ENCODE measurements at places on chromosomes 7 and 10.

DNA sequence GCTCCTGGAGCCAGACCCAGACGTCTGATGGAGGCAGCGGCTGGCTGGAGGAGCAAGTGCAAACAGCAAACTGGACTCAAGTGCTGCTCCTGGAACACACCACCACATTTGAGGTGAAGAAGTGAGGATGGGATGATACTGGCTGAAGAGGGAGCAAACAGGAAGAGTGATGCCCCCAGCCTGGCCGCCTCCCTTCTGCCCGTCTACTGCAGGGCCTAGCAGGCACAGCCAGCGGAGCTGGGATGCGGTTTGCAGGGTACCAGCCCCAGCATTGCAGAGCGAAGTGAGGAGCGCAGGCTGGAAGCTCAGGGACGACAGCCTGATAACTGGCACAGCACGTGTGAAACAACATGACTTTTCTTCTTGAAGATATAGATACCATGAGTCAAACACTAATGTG lies 111.8 kb upstream of the ZNF32 start:
- no peak for DNase-seq

GRCh38 chr7:55554038-55554437 lies 18.3 kb downstream of the VOPP1 start:
- no peak for DNase-seq

GRCh38 chr7:90303241-90303640 lies 17.9 kb downstream of the FAM237B start:
- no peak for DNase-seq

DNA sequence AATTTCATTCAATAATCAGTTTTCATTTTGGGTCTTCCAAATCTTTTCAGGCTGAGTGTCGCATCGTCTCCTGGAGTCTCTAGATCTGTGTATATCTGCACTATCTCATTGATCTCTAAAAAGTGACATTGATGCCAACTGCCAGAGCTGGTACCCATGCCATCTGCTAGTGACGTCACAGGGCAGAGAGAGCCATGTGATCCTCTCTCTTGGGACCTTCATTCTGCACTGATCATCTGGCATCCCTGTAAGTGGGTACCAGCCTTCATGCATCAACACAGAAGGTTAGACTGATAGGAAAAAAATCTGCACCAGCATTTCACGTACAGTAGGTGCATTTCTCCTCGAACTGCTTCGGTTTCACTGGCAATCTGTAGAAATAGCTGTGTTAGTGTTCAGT lies at the start of gene NEUROD6:
TSS of gene NEUROD6 (minus strand) at position 124 of the 400 bp plus-strand sequence. CDS start 1,458 bp downstream, outside the sequence.
- no peak for DNase-seq

DNA sequence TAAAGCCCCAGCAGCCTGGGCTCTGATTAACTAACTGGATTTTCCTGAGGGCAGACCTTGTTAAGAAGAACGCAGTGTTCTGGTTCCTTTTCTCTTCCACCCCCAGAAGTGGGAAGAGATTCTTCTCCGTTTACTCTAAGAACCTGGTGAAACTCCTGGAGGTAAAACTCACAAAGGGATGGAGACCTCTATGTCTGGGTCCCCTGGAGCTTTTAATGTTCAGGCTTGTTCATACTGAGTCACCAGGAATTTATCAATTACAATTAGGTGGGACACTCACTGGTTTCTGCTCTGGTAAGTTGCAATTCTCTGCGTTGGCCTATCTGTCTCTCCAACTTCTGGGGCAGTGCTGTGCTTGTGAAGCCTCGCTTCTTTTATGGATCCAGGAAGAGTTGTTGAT lies 73.3 kb upstream of the CACNB2 start:
- DNase-seq = no peak

DNA sequence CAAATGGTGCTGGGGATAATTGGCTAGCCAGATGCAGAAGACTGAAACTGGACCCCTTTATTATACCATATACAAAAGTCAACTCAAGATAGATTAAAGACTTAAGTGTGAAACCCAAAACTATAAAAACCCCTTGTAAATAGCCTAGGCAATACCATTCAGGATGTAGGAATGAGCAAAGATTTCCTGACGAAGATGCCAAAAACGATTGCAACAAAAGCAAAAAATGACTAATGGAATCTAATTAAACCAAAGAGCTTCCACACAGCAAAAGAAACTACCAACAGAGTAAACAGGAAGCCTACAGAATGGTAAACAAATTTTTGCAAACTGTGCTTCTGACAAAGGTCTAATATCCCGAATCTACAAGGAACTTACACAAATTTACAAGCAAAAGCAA lies 30.9 kb upstream of the PLXDC2 start:
- no peak for DNase-seq

GRCh38 chr10:209357-209756 lies 74.1 kb downstream of the ZMYND11 start:
- no peak for DNase-seq

DNA sequence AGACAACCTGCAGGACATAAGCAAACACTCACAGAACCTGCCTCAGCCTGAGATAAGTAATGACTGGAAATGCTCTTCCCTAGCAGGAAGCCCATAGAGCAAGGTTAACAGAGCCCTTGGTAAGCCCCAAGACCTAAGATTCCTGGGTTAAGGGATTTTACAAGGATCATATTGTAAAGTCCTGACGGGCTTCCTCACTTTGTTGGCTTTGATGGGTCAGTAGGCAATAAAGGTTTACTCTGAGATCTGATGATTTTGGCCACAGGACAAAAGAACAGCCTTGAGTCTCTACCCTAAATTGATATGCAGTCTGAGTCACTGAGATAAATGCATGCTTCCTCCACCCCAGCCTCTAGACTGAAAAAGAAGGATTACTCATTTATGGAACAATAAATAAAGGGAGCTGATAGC lies 270.8 kb downstream of the HTR7 start:
- DNase-seq = no peak

- DNase-seq = peak; percentile 86
These were observed at the start of gene ARHGAP12 for GRCh38 chr10:31928549-31929260. ARHGAP12 (minus strand) TSS chr10:31928831; CDS start chr10:31908855, 19,976 bp downstream.

DNA sequence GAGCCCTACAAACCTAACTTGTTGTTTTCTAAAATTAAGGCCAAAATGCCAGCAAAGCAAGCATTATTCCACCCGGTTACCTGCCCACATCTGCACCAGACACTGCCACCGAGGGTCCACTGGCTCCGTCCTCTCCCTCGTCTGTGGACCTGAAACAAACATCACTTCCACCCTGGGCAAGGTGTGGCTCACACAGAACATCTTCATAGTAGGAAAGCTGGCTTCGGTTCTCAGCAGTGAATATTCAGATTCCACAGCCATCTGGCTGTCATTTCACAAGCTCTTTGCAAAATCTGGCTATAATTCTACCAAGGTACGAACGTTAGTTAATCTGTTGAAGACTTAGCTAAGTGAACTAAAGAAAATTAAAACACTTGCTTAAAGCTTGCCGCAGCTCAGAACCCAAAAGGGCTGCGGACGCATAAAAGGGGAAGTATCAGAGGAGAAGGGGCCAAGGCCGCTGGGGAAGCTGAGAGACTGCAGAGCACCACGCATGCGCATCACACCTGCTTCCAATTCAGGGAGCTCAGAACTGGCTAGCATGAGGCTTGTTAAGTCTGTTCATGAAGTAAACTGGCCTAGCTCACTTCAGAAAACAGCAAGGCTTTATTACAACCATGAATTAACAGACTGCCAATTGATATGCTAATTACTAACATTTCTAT lies 46.1 kb downstream of the PTPRN2 start:
- peak; percentile 78 for DNase-seq

GRCh38 chr10:17196045-17196444 lies 5.4 kb downstream of the TRDMT1 start:
- DNase-seq = no peak

DNA sequence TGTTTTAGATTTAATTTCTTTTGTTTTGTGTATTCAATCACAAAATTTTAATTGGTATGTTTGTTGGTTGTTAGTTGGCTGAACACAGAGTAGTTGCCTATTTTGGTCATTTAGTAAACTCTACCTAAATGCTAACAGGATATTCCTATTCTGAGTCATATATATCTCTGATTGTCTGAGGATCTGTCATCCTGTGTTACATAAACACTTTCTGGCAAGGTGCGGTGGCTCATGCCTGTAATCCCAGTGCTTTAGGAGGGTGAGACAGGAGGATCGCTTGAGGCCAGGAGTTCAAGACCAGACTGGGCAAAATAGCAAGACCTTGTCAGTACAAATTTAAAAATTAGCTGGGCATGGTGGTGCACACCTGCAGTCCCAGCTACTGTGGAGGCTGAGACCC lies 178.6 kb downstream of the PLCE1 start:
- no peak for DNase-seq

GRCh38 chr7:55965805-55966421 lies 1.5 kb downstream of the NIPSNAP2 start:
- no peak for DNase-seq

- no peak for DNase-seq
These were observed 27.5 kb upstream of the WAC start for GRCh38 chr10:28505359-28505959.

- no peak for DNase-seq
These were observed 93.5 kb downstream of the ZNF783 start for GRCh38 chr7:149355390-149356048.

- DNase-seq = no peak
These were observed 71.5 kb upstream of the LRRC4 start for GRCh38 chr7:128102490-128103291.

- DNase-seq = no peak
These were observed 81.2 kb upstream of the SORCS3 start for GRCh38 chr10:104559935-104560334.

GRCh38 chr7:22989643-22990587 lies 24.0 kb downstream of the HYCC1 start:
- DNase-seq = no peak

- DNase-seq = no peak
These were observed 539.7 kb upstream of the KCND2 start for GRCh38 chr7:119733127-119733879.

GRCh38 chr7:21656081-21656480 lies 113.2 kb downstream of the DNAH11 start:
- no peak for DNase-seq

DNA sequence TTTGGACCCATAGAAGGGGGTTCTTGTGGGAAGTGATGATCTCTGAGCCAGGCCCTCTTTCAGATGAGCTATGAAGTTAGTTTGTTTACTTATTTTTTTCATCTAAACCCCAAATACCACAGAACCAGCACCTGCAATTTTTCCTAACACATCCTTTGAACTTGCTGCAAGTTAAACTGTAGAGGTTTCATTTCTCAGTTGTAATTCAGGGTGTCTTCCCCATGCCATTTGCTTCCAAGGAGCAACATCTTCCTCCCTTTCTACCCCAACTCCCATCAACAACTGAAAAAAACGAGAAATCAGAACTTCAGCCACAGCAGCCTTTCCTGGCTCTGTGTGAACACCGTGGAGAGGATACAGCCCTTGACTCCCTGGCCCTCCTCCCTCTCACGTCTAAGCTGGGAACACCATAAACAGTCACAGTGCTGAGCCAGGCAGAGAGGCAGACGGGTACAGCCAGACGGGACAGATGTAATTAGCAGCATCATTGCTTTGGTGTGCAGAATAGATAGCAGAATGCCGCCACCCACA lies 63.6 kb downstream of the RGS10 start:
- no peak for DNase-seq

GRCh38 chr10:126058104-126058503 lies 161.7 kb downstream of the FANK1 start:
- DNase-seq = no peak

- DNase-seq = no peak
These were observed 23.8 kb downstream of the MAPK8 start for GRCh38 chr10:48330269-48330668.

DNA sequence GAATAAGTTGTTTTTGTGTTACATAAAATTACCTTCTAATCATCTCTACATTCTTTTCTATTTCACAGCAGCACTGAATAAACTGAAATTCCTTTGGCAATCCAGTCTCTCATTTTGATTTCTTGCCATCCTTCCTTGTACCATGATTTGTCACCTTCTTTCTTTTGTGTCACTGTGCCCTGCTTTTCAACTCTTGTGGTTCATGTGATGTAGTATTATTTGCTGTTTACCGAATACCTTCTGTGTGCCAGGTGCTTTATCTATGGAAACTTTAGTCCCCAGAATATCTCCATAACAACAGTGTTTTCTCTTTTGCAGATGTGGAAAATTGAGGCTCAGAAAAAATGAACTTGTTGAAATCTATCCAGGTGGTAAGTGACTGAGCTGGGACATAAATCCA lies 220.3 kb downstream of the STK31 start:
- no peak for DNase-seq

DNA sequence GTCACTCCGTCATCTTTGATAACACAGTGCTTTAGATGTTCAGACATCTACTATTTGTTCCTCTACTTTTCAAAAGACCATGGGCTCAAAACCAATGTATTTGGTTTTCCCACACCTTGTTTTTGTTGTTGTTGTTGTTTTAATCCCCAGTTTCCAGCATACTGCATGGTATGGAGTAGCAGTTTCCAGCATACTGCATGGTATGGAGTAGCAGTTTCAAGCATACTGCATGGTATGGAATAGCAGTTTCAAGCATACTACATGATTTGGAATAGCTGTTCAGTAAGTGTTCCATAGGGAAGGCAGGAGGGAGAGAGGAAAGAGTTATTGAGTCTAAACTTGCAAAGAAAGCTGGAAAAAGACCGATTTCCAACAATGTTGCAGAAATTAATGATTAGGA lies 314.3 kb upstream of the PRKCQ start:
- no peak for DNase-seq

DNA sequence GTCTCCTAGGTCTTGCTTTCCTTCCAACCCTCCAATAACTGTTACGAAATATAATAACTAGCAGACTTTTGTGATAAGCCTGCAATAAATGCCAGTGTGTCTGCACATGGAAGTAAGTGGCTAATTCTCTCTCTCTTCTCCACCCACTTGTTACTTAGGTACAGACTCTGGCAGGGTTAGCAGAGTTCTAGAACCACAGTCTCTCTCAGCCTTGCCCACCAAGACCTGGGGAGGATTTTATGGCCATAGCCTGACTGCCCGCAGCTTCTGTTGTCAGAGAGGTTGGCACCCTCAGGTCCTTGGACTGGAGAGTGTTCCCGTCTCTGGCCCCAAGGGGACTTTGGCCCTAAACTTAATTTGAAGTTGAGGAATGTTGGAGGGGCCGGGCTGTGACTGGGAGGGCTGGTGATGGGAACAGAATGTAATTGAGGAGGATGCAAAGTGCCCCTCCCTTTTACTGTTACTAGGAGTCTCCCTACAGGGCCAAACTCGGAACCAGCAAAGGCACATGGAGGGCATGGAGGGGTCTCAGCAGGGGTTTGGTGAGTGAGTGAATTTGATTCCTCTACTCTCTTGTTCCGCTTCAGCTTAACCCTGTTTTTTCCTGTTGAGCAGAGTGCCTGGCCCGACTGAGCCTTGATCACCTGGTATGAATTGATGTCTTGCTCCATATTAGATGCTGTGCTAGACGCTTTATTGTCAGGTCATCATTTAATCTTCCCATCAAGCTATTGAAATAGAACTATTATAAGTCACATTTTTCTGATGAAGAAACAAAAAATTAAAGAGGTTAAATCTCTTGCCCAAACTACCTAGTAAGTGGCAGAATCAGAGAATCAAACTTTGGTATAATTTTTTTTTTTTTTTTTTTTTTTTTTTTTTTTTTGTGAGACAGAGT lies 37.0 kb upstream of the LCOR start:
- no peak for DNase-seq

DNA sequence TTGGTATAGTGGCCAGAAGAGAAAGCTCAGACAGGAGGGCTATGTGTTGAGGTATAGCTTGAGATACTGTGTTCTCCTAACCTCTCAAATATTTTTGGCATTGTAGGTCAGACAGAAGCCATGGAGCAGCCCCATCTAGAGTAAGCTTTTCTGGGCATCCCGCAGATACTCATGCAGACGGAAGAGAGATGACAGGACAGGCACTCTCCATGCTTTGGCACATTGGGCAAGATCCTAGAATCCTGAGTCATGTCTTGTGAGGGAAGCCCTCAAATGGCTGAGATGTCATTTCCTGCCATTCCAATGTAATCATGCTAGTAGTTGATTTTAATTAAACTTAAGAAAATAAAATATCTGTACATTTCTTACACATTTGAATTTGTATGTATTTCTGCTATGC lies 16.8 kb upstream of the KIF20B start:
- DNase-seq = no peak
